ENCODE measurements at places on chromosomes 4 and X.
A peak's percentile ranks its signal among the peaks of the same experiment; 100 is the strongest.

DNA sequence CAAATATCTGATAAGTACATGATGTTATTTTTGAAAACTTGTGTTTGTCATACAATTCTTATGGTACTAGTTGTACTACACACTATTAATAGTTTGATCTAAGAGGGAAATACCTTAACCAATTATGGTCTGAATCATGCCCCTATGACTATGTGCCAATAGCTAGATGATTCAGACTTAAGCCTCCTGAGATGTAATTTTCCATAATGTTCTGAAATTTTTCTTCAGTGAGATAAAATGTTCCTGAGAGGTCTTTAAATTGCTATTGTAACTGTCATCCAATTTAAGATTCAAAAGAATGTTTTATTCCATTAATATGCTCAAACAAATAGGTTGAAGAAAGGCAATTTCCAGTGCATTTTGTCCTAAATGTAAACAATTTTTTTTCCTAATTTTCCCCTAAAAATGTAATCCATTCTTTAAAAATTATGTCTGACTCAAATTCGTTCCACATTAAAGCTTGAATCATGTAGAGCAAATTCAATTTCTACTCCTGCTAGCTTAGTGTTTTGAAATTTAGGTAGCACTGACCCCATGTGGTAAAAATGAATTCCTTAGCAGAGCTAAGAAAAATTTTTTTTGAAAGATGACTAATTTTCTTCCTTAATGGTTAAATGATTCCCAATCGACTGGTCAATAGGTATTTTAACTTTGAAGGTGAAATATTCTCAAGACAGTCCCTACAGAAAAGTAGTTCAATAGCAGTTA lies 49.1 kb downstream of the APOOL start:
- DNase-seq, result no peak

DNA sequence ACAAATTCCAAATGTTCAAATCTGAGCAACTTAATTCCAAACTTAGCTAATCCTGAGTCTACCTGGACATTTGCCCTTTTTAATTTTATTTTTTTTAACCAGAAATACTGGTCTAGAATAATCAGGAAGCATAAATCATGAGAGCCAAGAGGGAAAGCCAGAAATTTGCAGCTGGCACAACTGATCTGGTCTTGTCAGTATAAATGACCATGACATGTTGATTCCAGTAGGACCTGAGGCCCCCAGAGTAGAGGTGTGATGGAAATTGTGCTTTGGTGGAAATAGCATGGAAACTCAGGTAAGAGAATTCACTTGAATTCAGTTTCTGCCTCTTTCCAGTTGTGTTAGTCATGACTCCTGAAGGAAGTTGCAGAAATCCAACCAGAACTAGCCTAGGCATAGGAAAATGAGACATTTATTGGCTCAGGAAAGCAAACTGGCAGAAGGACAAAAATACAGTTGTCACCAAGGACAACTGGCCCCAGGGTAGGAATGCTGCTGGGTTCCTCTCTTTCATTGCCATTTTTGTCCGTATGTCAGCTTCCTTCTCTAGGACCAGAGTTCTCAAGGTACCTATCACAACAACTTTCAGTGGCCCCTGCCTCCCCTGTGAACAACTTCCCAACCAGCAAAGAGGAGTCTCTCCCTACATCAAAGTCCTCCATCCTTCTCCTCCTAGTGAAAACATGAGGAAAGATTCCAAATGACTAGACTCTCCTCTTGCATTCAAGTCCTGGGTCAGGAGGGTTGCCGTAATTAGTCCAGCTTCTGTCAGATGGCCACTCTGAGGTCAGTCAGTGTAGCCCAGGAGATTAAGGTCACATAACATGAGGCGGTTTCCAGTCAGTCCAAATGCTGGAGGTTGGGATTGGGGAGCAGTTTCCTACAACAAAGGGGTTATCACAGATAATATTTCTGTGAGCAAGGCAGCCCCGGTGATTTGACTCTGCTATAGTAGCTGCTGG lies 29.3 kb upstream of the MYOZ2 start:
- DNase-seq, result no peak

DNA sequence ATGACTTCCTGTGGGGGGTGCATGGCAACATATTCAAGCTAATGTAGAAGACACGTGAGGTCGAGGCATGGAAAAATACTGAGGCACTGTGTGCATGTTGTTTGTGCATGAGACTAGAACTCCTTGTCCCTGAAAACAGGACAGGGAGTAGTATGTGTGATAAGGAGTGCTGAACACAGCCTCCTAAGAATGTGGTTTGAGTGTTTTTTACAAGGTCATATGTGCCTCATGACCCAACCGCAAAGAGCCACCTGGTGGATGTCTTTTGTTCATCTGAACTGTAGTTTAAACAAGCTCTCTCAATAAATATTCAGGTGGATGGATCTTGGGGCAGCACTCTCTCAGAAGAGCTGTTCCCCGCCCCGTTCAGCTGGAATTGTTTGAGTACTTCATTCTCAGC lies 226.6 kb downstream of the NLGN4X start:
- no peak for DNase-seq

DNA sequence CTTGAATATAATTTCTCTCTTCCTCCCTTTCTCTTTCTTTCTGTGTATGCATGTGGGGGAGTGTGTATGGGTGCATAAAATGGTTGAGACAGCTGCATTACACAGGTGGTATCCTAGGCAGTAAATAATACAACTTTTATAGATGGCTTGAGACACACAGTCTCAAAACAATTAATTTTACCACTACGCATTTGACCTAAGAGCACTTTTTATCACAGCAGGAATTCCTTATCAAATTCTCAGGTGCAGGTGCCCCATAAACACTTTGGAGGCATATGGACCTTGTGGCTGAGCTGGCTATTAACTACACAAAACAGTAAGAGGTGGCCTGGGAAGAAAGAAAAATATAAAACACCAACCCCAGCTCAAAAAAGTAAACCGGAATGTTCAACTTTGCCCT lies 91.3 kb downstream of the RASGEF1B start:
- DNase-seq, result no peak

GRCh38 chr4:26071688-26072087 lies 157.7 kb downstream of the SMIM20 start:
- DNase-seq, result no peak

DNA sequence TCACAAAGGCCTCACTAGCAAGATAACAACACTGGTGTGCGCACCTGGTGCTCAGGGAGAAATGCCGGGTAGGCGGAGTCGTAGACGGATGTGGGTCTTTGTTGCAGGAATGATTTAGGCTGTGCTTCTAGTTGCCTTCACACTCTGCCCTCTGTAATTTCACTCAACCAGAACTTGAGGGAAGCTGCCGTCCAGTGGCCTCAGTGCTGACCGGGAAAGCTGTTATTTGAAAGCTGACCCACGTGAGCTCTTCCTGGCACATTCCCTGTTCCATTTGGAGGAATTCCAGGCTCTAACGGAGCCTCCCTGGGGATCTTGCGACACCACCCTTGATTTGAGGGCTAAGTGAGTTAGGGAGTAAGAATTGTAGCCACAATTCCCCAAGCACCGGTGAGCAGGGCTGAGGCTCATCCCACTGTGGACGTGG lies 15.9 kb downstream of the SH3TC1 start:
- DNase-seq, result no peak

DNA sequence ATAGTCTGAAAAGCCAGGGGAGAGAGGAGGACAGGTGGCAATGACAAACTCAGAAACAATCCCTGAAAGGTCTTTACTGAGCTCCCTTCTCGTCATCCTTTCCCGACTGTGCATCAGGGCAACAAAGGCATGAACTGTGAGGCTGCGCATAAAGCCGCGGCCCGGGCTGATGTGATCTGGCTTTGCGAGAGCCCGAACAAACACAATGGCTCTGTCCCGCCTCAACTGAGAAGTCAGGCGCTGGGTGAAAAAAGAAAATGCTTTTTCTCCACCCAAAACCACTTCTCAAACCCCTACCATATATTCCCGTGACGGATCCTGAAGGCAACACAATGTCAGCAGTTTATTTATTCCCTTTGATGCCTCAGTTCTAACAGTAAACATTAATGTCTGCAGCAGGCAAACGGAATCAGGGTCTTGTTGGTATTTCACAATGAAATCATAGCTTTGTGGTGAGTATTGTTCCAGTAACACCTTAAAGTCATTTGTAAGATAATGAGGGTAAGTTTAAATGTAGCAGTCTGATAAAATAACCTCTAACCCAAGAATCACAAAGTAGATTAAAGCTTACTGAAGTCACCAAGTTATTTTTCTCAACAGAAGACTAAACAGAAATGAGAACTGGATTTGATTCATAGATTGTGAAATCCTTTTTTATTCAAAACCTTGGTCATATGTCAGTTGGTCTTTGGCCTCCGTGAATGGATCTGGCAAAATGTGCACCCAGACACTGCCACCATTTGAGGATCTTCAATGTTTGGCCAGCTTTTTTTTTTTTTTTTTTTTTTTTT lies 67.4 kb downstream of the APBB2 start:
- no peak for DNase-seq

DNA sequence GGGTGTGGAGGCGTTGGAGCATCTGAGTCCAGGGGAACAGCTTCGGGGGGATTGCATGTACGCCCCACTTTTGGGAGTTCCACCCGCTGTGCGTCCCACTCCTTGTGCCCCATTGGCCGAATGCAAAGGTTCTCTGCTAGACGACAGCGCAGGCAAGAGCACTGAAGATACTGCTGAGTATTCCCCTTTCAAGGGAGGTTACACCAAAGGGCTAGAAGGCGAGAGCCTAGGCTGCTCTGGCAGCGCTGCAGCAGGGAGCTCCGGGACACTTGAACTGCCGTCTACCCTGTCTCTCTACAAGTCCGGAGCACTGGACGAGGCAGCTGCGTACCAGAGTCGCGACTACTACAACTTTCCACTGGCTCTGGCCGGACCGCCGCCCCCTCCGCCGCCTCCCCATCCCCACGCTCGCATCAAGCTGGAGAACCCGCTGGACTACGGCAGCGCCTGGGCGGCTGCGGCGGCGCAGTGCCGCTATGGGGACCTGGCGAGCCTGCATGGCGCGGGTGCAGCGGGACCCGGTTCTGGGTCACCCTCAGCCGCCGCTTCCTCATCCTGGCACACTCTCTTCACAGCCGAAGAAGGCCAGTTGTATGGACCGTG lies 2.2 kb downstream of the AR start:
- no peak for DNase-seq

- DNase-seq, result peak; percentile 32
Measured at GRCh38 chrX:131063613-131064012, 5.5 kb downstream of the ARHGAP36 start.

GRCh38 chr4:107453987-107454386 lies 266.0 kb downstream of the PAPSS1 start:
- no peak for DNase-seq

- no peak for DNase-seq
Measured at GRCh38 chr4:83850435-83850834, 314.5 kb downstream of the GPAT3 start.

GRCh38 chr4:74376888-74377483 lies 12.0 kb downstream of the EREG start:
- DNase-seq, result peak; percentile 53

GRCh38 chr4:112370466-112370865 lies 73.3 kb downstream of the ALPK1 start:
- no peak for DNase-seq

DNA sequence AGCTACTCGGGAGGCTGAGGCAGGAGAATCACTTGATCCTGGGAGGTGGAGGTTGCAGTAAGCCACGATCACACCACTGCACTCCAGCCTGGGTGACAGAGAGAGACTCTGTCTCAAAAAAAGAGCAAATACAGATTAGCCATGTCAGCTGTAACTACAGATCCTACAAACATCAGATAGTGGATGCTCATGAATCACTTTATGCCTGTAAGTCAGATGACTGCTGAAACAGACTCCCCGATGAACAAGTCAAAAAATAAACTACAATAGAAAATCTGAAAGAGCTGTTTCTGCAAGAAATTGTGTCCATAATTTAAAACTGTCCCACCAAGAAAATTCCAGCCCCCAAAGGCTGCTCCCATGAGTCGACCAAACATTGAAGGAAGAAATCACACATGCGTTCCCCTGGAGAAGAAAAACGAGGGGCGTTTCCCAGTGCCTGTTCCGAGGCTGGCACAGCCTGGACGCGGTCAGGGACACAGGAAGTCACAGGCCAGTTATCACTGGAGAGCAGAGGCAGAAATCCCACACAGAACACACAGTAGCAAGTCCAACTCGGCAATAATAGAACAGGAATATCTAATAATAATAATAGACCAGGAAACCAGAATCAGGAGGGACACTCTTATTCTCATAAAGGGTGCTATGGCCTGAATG lies 30.0 kb upstream of the GTPBP6 start:
- DNase-seq, result no peak

- no peak for DNase-seq
Measured at GRCh38 chr4:141255016-141255415, 34.3 kb downstream of the ZNF330 start.

DNA sequence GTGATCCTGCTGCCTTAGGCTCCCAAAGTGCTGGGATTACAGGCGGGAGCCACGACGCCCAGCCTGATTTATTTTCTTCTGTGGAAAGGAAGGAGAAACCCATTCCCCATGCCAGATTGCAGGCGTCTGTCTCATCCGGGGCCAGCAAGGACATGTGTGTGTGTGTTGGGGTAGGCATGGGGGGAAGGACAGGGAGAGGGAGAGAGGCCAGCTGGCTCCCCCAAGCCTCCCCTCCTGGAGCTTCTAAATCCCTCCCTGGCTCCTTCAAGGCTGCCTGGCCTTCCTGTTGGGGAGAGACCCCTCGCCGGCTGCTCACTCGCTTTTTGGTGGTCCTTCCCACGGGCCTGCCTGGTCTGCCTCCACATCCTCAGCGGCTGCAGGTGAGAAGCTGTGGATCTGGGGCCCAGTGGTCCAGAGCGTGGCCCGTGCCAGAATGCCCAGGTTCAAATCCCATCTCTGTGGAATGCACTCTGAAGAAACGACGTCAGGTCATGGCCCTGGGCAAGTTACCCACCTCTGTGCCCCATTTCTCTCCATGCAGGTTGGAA lies 1.3 kb upstream of the PLXNB3 start:
- DNase-seq, result no peak

GRCh38 chr4:120616-121015 lies 3.7 kb upstream of the ZNF718 start:
- DNase-seq, result no peak

DNA sequence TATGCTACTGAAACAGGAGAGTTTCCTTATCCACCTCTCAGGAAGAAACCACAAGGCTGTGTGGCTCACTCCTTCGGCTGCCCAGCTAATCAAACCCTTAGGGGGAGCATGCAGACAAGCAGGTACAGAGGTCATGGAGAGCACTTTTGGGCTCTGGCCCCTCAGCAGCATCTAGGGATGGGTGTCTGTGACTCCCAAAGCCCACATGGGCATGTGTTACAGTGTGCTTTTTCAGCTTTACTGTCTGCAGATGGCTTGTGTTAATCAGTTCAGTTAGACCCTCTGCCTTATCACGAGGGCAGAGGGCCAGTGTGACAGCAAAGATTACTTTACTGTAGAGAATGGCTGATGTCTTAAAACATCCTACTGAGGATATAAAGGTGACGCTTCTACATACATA lies 447.4 kb downstream of the PCDH10 start:
- no peak for DNase-seq

DNA sequence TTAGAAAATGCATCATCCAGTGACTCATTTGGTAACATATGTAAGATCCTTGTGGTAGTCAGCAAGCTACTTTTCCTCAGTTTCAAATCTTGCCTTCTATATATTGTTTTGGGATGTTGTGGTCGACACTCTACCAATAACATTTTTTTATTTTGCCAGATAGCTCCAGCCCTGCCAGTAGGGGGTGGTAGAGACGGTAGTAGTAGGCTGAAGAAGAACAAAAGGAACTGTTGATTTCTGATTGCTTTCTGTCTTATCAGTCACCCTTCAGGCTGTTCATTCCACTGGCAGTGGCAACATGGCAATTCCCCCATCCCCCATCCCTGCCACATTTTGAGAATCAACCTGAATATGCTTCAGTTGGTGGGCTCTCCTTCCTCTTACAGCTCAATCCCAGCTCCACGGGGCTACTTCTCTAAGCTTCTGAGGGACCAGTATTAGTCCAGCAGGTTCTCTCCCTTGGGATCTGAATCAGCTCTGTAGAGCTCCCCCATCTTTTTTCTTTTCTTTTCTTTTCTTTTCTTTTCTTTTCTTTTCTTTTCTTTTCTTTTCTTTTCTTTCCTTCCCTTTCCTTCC lies 171.5 kb upstream of the VEGFC start:
- DNase-seq, result no peak

Measured in HuH-7 (cell line).